Dermis blood vessel endothelial cell (primary cell): ENCODE measurements at places on chromosomes 3 and 15. TPM values are rescaled to one million over a fixed set of nuclear protein-coding genes. Genes with fewer than 3 reads are reported as not detected.

- DNase-seq = no peak
These were observed 369.8 kb downstream of the SV2B start for GRCh38 chr15:91469632-91470567.

DNA sequence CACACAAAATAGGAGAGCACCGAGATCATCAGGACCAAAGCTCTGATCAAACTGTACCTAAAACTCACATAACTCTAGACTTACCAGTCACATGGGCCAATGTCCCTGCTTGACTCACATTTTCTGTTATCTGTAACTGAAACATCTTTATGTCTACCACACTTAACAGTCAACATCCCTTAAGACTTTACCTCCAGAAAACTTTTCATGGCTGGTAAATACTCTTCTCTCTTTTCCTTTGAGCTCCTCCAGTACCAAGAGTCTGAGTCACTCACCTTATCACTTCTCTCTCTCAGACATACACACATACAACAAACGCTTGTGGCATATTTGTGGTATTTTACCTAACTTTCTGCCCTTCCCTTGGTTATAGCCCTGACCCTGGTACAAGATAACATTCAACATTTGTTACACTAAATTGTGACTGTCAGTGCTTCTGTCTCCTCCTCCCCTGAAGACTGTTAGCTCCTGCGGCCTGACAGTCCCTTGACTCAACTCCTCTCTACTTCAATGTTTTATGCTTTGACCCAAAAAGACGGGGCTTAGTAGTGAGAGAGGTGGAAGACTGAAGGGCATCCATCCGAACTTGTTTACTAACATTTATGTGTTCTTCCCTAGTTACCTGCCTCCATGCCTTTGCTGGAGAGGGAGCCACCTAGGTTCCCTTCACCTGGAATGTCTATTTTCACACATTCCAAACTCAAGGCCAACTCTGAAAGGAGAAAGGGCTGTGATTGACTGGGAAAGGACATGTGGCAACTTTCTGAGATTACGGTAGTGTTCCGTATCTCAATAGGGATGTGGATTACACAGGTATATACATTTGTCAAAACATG lies 3.7 kb upstream of the EFHB start:
- no peak for DNase-seq

KLHDC8B gene
- total RNA-seq = 76.8 and 90.4 TPM in 2 replicates

USP3 gene
- total RNA-seq = 39.7 and 47.6 TPM in 2 replicates

DNA sequence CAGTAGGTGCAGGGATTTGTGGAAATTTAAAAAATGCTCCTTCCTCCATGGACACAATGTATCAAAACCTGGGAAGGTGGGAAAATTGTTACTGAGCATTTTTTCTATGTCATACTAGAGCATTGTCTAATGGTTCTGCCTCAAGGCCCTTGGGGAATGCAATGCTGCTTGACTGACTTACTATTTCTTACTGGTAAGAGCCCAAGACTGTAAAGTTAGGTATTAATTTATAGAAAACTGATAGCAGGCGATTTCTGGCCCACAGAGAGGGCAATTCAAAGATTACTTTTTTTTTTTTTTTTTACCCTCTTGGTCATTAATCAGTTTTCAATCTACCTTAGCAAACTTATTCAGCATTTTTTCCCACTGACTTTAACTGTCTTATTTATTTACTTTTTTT lies 38.5 kb upstream of the MRPL3 start:
- DNase-seq = no peak

- DNase-seq = no peak
These were observed 3.5 kb upstream of the WDR72 start for GRCh38 chr15:53762916-53763315.

SEC62 gene
- 46.8 and 60.7 TPM in 2 replicates for total RNA-seq

DNA sequence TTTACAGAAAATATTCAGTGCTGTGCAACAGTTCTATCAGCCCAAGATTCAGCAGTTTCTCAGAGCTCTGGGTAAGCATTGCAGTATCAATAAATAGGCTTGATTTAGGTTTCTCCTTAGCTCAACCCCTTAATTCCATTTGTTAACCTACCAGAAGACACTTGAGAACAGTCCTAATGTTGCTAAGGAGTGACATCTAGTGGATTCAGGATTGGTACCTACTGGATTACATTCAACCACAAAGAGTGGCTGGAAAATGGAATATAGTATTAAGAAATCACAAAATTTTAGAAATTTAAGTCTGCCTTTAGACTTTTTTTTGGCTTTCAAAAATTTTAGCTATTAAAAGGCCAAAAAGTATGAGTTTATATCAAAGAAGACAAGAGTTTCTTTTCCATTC lies 34.7 kb downstream of the POLG start:
- peak; percentile 51 for DNase-seq

SLC6A1 gene
- total RNA-seq = under 0.01 TPM in 1 of 2 replicates, not detected in the other

DNA sequence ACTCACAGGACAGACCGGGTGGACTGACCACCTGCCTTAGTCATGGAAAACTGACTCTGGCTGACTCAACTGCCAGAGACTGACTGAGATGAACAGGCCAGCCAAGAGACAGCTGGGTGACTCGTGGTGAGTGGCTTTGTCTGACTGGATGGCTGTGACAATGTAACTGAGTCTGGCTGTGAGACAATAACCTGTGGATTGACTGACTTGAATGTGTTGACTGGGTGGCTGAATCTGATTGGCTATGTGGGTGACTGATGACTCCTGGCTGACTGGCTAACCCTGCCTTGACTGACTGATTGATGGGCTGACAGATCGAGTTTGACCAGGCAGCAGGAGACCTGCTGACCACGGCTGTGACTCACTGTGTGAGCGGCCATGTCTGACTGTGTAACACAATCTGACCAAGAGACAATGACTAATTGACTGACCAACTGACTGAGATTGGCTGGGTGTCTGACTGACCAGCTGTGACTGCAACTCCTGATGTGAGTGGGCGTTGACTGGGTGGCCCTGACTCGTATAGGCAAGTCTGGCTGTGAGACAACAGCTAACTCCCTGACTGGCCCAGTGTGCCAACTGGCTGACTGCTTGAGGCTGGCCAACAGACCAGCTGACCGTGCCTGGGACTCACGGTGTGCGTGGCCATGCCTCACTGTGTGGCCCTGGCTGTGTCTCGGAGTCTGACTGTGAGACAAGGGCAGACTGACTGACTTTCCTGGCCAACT lies 509.1 kb downstream of the SHQ1 start:
- peak; percentile 89 for DNase-seq

DNA sequence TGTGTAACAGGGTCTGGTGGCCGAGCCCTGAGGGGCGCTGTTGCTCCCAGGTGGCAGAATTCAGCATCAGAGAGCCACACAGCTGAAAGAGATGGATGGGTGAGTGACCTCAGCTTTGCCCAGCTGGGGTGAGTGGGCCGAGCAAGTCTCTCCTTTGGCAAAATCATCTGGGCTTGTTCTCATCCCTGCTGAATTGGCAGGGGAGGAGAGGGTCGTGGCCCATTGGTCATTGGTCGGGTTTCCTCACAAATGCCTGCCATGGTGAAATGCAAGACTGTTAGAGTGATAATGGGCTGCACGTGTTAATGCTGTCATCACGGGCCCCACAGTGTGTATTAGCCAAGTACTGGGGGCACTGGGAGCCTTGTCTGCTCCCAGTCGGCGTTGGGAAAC lies 15.9 kb downstream of the ABHD2 start:
- no peak for DNase-seq
